ENCODE measurements at places on chromosomes 2 and 18.

DNA sequence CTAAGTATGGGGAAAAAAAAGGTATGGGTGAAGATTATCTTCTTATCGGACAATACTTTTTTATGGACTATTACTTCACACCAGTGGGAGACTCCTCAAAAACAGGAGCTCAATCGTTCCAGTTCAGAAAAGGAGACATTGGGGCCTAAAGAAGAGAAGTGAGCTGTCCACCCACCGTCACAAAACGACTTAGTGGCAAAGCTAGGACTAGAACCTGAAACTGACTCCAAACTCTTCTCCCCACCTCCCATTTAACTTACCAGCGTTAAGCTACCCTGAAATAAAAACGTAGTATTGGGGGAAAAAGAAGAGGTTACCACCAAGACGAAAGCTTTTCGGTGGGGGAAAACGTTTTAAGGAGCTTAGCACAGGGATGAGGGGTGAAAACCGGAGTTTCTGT, 503 bp downstream of the GTF3C3 start:
- DNase-seq: no peak

DNA sequence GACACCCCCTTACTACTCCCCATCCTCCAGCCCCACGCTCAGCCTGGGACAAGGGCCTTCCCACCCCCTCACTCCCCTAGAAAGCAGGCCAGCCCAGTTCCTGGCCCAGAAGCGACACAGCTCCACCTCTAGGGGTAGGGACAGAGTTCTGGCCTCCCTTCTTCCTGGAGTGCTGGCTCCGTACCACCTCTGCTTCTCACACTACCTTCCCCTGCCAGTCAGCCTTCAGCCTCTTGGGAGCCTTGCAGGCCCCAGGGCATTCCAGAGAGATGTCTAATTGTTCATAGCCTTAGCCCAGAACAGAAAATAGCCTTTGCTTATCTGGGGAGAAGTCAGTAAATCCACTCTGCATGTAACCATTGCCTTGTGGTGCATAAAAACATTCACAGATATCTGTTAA, 13.1 kb upstream of the CATIP start:
- no peak for DNase-seq

- no peak for DNase-seq
These were observed 61.0 kb downstream of the TSPYL6 start for GRCh38 chr2:54194761-54195750.

DNA sequence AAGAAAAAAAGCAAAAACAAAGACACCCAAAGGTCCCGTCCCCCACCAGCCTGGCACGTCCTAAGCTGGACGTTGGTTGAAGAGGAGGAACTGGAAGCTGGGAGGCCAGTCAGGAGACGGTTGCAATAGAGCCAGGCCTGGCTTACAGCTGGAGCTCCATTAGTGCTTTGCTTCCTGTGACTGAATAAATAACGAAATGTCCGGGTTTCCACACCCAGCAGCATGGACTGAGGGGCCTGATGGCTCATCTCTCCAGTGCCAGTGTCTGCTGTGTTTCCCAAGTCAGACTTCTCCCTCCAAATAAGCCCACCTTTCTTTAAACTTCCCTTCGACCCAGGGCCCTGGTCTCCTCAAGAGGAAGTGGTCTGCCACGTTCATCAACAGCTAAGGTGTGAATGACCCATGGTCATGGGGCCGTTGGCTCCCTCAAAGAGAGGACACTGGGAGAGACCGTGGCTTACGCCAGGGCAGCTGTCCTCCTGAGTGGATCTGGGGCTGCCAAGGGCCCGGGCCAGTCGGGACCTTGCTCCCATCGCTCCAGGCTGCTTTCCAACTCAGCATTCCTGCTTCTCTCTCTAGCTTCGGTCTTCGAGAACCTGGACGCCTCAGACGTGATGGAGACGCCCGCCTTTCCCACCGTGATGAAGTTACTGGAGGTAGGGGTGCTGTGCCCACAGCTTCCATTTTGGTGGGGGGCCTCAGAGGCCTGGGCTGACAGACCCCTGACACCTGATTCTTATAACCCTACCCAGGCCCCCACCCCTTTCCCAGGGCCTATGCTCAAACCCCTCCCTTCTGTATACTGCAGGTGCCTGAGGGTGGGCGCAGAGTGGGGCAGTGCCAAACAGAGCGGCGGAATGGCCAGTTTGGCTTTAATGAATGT, 44.9 kb downstream of the MYO7B start:
- DNase-seq: no peak

DNA sequence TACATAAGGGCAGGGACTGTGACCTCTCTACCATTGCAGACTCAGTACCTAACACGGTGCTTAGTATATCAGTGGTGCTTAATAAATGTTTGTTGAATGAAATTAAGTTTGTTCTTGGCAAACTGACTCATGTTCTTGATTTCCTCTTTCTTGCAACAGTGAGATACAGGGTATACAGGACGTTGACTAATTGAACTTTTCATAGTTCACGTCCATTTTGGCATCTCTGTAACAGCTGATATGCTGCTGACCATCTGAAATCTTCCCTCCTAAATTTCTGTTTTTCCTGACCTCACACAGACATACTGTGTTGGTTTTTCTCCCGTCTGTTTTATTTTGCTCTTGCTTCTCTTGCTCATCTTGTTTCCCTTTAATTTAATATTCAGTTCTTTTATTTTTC, 44.2 kb downstream of the LHCGR start:
- no peak for DNase-seq

GRCh38 chr18:13511961-13512577, 214.3 kb downstream of the FAM210A start:
- DNase-seq: no peak

DNA sequence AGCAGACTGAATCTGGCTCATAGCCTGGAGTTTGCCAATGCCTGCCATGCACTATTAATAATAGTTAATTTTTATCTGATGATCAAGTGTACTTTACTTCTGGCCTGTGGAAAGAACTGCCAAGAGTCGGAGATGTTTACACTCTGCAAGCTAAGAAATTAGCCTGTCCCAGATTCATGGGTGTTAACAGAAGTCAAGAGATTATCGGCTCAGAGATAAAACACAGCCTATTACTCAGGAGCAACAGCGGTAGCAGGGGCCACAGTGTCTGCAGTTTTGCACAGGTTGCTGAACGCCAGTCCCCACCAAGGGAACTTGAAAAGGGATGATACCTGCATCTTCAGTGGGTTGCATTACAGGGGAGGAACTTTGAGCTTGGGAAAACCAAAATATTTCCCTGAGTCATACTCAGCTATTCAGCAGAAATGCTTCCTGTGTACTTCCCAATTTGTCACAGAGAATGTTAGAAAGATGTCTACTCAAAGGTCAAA, 4.3 kb upstream of the ADI1 start:
- no peak for DNase-seq

GRCh38 chr2:161357097-161357496, 48.9 kb downstream of the PSMD14 start:
- DNase-seq: no peak

- no peak for DNase-seq
These were observed 472.9 kb downstream of the PTPRM start for GRCh38 chr18:8040021-8040420.

DNA sequence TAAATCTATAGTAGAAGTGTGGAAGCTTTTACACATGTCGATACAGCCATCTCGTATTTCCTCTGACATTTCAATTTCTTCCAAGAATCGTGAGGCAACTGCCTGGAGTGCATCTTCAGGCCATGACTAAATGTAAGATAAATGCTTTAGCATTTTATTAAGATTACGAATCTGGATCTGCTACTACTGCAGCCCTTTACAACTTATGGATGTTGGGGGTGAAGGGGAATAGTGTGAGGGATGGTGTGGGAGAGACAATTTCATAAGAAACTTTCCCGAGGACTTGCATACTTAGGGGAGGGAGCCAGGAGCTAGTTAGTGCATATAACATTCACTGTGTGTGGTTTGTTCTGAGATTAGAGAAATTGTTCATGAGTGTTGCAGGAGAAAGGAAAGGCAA, 204.8 kb downstream of the SLC39A10 start:
- DNase-seq: no peak

DNA sequence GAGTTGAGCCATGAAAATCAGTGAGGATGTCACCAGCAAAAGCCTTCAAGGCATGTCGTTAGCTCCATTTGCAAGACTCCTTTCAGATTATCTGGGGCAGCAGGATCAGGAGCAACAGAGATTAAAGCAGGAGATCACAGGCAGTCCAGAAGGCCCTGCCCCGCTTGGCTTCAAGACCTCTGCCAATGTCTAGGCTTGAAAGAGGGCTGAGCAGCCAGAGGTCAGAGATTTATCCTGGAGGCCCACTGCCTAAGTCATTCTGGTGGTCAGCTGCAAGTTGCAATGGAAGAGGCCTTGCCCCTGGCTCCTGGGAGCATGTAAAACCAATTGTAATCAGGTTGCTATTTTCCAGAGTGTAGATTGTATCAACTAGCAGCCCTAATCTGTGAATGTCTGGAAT, 416.5 kb downstream of the BCL11A start:
- DNase-seq: no peak

- DNase-seq: no peak
These were observed 58.0 kb downstream of the CCDC88A start for GRCh38 chr2:55361465-55362189.

DNA sequence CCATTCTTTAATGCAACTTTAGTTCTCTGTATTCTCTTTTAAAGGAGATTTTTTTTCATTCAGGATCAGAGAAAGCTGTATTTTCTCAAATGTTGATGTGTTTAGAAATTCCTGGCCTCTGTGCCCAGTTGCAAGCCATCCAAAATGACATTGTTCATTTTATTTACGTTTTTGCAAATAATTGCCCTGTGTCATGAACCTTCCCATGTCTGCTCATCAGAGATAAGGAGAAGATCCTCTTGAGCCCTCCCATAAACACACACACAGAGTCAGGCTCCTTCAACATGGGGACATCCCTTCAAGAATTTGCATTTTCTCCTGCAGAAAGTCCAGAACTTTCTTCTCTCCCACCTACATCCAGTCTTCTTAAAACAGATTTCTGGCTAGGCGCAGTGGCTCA, 258.8 kb downstream of the GBX2 start:
- no peak for DNase-seq

- no peak for DNase-seq
These were observed 384.4 kb downstream of the SLC4A3 start for GRCh38 chr2:220011859-220012258.

DNA sequence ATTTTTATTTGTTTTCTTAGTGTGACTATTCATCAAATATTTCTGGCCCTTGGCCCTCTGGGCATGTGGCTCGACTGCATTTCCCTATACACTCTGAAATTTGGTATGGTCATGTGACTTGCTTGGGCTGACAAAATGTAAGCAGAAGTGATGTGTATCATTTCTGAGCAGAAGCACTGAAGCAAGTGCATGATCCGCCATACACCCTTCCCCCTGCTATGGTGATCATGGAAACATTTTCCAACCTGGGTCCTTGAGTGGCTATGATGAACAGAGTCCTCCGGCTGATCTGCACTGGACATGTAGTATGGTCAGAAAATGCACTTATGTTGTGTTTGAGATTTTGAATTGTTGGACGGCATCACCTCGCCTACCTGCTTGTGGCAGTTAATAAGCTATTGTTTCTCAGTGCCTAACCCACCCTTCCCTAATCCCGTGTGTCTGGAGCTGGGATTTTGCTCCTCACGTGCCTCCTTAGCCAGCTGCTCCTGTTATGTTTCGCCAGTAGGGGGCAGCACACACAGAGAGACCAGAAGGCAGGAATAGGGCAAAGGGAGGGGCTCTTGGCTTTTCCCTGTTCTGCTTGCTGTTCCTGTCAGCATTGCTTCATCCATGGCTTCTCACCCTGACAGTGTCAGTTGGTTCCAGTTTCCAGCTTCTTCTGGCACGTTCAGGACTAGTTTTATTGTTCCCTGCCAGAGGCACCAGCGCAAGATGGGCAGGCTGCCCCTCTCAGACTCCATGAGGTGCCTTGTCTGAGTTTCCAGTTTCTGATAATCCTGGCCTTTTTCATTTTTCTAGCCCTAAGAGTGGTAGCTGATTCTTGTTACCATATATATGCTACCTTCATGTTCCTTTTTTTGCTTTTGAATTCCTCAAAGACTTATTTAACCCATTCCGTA, 207.4 kb downstream of the ARL6IP6 start:
- DNase-seq: no peak

- no peak for DNase-seq
These were observed 331.3 kb downstream of the CYRIA start for GRCh38 chr2:16334366-16334765.

DNA sequence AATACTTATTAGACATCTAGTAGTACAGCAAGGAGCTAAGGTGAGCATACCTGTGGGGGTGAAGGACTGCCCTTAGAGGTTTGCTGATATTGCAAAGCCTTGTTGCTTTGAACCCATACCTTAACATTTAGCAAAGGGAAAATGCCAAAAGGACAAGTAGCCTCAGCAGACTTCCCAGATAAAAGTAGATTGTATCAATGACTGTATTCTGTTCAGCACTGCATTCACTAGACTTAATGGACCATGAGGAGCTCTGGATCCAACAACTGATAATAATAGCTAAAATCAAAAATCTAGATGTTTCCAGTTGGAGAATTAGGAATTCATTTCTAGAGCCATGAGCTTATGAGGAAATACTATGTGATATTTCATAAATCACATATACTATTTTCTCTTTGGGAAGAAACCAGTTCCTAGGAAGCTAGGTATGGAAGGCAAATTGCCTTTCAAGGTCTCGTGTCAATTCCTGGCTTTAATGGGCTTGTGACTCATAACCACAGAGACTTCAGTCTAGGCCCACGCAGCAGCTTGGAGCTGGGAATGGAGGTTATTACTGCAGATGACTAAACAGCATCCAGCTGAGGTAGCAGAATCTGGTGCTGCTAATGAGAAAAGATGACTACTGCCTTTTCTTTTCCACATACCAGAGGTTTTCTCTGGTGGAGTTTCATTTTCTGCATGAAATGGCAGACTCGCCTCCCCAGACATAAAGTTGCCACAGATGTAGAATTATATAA, 191.2 kb upstream of the NABP1 start:
- peak; percentile 99 for DNase-seq

- no peak for DNase-seq
These were observed 34.2 kb upstream of the ELAC1 start for GRCh38 chr18:50933684-50934083.

- no peak for DNase-seq
These were observed 350.5 kb upstream of the NETO1 start for GRCh38 chr18:73218293-73218692.

- no peak for DNase-seq
These were observed 39.4 kb upstream of the SMAD2 start for GRCh38 chr18:47969816-47970215.

DNA sequence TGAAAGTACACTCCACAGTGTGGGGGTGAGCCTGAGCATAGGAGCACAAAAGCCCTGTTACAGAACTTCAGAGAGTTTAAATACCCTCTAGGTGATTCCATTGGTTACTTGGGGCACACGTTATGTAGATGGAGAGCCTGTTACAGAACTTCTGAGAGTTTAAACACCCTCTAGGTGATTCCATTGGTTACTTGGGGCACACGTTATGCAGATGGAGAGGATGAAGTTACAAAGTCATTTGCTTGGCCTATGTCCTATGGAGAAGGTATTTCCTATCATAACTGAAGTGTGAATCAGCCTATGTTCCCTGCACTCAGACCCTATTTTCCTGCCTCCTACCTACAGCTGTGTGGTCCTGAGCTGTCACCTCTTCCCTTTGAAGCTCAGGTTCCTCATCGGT, 3.8 kb upstream of the CAPN10 start:
- DNase-seq: no peak
